ENCODE measurements at places on chromosomes 1 and 21.

GRCh38 chr1:8835941-8836643 is 18.7 kb upstream of the RERE start:
- DNase-seq = no peak

- peak; percentile 93 for DNase-seq
Measured at GRCh38 chr1:235504494-235505222, 406 bp upstream of the B3GALNT2 start.

GRCh38 chr1:14780271-14780670 is 181.8 kb downstream of the KAZN start:
- DNase-seq = no peak

- DNase-seq = no peak
Measured at GRCh38 chr1:171769171-171769570, 12.3 kb upstream of the METTL13 start.

DNA sequence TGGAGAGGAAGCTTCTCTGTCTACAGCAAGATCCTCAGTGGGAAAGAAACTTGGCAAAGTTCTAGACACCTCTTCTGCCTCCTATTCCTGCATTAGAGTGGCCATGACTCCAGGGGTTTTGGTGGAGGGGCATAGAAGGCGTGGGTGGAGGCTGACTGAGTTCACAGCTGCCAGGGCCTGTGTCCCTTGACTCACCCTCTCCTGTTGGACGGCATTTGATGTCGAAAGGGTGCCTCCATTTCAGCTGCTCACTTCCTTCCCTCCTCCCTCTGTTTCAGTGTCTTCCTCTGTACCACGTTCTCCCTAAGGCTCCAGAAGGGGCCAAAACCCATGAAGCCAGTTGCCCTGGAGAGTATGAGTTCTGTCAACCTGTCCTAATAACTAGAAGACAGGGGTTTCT is 632 bp downstream of the TMEM79 start:
- no peak for DNase-seq

- DNase-seq = no peak
Measured at GRCh38 chr1:89682611-89683010, 49.7 kb downstream of the LRRC8C start.

DNA sequence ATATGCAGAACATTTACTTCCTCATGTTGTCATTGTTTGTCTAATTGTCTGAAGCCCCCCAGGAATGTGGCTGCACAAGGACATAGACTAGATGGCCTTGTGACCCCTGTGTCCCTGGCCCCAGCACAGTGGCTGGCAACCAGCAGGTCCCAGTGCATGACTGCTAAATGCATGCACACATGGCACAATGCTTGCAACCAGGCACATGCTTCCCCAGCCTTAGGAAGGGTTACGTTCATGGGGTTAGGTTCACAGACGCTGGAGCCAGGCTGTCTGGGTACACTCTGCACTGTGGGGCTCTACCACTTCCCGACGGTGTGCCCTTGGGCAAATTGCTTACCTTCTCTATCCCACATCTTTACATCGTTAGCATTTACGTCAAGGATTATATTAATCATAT is 21.2 kb upstream of the CLIC6 start:
- DNase-seq = no peak

GRCh38 chr1:220219136-220219442 is 53.2 kb downstream of the RAB3GAP2 start:
- no peak for DNase-seq

Measured in SK-N-MC (cell line).